Central memory CD8-positive, alpha-beta T cell (primary cell): ENCODE measurements at places on chromosomes 16 and 17.

DNA sequence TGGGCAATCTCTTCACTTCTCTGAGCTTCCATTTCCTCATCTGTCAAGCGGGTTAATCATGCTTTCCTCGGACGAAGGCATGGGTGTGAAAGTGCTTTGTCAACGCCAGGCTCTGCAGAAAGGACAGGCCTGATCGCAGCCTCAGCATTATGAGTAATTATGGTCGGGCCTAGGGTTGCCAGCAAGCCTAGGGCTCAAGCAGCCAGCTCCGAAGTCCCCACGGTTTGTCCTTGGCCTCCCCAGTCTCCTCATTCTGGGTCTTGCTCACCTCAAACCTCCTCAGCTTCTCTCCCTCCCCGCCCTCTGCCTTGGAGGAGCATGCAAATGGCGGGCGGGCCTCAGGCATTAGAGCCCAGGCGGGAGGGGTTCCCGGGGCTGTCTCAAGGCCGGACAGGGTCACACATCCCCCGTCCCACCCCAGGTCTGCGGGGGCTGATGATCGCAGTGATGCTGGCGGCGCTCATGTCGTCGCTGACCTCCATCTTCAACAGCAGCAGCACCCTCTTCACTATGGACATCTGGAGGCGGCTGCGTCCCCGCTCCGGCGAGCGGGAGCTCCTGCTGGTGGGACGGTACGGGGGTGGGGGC, 10.2 kb upstream of the FAM83G start:
- no peak for DNase-seq

DNA sequence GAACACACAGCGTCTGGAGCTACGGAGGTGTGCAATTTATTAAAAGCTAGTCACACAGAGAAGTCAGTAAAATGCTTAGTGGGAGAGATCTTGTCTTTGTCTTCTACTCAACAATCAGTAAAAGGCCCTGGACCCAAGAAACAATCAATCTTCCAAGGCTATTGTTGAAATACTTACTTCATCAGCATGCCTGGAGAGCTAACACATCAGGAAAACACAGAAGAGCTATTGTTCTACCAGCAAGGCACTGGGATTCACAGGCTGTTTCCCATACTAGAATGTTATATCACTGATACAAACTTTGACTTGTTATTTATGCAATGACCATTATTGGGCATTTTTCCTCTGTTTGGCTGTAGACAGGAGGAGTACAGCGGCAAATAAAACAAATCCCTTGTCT, 247.8 kb upstream of the ERCC4 start:
- no peak for DNase-seq

DNA sequence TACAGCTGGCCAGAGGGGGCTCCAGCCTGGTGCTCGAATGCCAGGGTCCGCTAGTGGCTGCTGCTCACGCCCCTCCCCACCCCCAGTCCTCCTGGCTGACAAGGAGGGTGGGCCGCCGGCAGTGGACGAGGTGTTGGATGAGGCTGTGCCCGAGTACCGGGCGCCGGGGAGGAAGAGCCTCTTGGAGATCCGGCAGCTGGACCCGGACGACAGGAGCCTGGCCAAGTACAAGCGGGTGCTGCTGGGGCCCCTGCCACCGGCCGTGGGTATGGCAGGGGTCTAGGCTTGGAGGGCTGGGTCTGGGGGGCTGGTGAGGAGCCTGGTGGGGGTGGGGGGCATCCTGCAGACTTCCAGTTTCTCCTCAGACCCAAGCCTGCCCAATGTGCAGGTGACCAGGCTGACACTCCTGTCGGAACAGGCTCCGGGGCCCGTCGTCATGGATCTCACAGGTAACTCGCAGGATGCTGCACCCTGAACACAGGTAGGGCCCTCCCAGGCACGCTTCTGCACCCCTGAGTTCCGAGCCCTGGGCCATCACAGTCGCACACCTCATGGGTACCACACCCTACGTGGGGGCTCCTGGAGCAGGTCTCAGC, 1.2 kb upstream of the PDIA2 start:
- DNase-seq, result no peak

DNA sequence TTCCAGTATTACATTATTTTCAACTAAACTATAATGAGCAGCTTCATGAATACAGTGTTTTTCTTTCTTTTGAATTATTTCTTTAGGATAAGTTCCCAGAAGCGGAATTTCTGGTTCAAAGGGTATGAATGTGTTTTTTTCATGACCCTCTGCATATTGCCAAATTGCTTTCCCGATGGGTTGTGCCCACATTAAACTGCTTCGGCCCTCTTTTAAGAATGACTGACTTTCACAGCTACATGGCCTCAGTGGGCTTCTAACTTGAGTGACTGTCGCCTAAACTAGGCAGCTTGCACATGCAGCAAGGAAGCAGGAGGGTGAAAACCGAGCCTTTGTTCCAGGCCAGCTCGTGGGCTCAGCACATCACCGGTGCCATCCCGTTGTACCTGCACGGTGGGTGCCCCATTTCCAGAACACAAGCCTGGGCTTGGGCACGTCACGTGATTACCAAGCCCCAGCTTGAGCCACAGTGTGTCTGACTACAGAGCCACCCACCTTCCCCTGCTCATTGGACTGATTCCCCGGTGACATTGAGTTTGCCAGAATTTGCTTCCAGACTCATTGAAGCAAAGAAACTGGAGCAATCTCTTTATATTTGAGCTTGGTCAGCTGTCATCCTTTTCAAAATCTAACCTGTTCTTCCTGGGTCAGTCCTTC, 112.8 kb downstream of the CLEC16A start:
- no peak for DNase-seq

GRCh38 chr17:73359352-73359751, 47.6 kb upstream of the CDC42EP4 start:
- DNase-seq, result no peak

DNA sequence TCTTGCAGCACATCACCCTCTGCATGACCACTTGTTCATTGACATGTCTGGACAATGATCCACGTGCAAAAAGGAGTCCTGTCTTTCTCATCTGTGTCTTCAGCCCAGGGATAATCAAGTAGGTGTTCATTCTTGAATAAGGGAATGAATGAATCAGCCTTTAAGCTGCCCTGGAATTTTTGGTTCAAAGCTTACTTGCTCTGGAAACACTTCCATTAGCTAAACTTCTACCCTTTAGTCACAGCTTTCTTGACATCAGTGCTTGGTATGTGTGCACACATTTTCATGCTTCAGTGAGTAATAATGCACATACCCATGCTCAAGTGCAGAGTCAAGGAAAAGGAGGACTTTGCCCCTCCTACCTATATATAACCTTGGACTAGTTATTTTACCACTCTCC, 103.0 kb upstream of the CDH13 start:
- no peak for DNase-seq

- no peak for DNase-seq
Observed at GRCh38 chr17:75394332-75394918, 11.1 kb downstream of the GRB2 start.

GRCh38 chr16:88108762-88109161, 157.5 kb downstream of the BANP start:
- DNase-seq, result no peak

- no peak for DNase-seq
Observed at GRCh38 chr17:66437476-66438026, 135.1 kb downstream of the PRKCA start.

DNA sequence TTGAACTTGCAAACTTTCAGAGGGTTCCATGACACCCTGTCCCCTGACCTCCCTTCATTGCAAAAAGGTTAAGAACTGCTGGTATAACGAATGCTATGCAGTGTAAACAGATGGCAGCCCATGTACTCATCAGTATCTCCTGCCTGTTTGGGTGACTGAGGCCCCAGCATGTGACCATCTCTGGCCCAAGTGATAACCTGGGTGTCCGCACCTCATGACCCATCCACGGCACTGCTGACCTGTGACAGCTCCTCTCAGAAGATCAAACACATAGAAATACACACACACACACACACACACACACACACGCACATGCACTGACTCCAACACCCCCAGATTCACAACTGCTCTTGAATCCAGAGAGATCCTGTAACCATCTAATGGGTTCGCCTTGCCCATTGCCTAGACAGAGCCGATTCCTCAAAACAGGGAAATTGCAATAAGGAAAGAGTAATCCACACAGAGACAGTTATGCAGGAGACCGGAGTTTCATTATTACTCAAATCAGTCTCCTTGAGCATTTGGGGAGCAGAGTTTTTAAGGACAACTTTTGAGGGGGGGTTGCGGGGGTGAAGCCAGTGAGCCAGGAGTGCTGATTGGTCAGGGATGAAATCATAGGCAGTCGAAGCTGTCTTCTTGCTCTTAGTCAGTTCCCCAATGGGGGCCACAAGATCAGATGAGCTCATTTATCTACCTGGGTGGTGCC, 11.3 kb upstream of the PHOSPHO1 start:
- no peak for DNase-seq

- DNase-seq, result no peak
Observed at GRCh38 chr16:30380803-30381208, 1.6 kb downstream of the SEPTIN1 start.

GRCh38 chr17:67534941-67535340, 157.9 kb downstream of the PITPNC1 start:
- DNase-seq, result no peak

- DNase-seq, result peak; percentile 82
Observed at GRCh38 chr17:82781894-82782274, 30.0 kb downstream of the TBCD start.

DNA sequence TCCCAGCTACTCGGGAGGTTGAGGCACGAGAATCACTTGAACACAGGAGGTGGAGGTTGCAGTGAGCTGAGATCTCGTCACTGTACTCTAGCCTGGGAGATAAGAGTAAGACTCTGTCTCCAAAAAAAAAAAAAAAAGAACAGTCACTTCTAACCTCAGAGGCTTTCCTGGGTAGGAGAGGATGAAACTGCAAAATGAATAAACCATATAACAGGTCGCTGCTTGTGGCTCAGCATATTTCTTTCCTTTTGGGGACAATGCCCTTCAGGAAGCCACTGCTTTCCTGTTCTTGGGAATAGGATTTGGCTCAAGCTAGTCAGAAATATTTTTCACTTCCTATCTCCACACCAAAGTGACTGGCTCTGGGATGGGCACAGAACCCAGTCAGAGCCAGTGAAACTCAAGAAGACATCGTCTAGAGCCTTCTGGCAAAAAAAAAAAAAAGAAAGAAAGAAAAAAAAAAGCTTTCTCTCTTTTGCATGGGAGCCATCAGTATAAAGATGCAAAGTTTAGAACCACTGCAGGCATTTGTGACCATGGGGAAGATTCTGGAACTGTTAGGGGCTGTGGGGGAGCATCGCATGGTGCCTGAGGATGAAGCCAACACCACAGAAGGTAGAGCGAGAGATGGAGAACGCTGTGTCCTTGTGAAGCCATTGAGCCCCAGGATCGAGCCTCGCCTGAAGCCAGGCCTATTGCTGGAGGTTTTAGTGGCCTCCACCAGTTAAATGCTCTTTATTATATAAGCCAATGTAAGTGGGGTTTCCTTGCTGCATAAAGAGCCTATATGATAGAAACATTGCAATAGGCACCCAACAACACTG, 71.8 kb upstream of the MRTFB start:
- DNase-seq, result no peak

DNA sequence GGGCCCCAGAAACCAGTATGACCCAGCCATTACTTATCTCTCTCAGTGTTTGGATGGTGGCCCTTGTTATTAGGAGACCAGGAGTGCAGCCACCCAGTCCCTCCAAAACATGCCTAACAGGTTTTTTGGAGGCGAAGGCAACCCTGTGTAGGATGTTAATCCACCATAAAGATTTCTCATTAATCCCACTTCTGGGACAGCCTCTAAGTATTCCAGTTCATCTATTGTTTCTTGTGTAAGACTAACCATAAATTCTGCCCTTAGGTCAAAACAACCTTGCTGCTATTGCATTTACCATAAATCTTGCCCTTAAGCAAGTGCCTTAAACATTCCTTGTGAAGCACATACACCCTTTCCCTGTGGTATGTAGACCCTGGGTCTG, 21.5 kb upstream of the OR1F1 start:
- no peak for DNase-seq

GRCh38 chr17:61384692-61385576, 14.7 kb upstream of the TBX2 start:
- DNase-seq, result no peak

DNA sequence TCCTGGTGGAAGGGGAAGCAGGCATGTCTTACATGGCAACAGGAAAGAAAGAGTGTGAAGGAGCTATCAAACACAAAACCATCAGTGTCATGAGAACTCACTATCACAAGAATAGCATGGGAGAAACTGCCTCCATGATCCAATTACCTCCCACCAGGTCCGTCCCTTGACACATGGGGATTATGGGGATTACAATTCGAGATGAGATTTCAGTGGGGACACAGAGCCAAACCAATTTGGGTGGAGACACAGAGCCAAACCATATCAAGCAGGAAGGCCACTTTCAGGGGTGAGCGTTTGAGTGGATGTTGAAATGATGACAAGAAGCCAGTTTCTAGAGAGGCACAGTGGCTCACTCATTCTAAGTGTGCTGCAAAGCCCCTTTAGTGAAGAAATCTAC, 143.8 kb downstream of the CPPED1 start:
- DNase-seq, result no peak

- DNase-seq, result no peak
Observed at GRCh38 chr17:58375811-58376210, 23.8 kb upstream of the SUPT4H1 start.

DNA sequence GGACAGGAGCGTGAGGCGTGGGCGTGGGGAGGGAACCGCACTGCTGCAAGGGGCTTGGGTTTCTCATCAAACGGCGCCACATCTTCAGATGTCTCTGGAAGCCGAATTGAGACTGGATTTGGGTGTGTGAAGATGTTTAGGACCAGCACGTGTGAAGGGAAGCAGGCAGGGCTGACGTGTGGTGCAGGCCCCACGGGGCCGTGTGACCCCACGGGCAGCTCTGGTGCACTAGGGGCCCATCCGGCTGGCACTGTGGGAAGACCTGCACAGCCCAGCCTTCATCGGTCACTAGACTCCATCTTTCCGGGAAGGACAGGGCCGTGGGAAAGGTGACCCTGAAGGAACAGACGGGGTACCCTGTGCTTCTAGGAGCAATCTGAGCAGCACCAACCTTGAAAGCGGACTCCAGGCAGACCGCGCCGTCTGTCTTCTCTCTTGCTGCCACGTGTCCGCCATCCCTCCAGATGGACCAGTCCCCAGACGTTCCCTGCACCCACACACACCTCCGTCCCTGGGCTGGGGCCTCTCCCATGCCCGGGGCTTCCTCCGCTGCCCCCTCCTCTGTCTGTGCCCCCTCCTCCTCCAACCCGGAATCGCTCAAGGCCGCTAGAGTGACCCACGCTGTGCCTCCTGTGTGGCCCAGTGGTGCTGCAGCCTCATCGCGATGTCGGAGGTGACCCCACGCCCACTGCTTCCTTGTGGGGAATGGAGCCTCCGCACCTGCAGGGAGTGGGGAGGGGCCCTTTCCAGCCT, 23.4 kb upstream of the CBFA2T3 start:
- DNase-seq, result no peak

DNA sequence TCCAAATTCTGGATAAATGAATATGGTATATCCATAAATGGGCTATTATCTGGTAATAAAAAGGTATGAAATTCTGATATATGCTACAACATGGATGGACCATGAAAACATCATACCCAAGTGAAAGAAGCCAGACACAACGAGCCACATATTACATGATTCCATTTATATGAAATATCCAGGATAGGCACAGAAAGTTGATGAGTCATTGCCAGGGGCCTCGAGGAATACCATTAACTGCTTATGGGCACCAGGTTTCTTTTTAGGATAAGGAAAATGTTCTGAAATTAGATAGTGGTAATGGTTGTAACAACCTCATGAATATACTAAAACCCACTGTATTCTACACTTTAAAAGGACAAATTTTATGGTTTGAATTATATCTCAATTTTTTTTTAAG, 123.2 kb downstream of the PITPNC1 start:
- DNase-seq, result no peak

GRCh38 chr17:45745601-45746494, 38.3 kb upstream of the CRHR1 start:
- DNase-seq, result no peak

GRCh38 chr16:760545-761343, at the start of gene MSLN:
Gene MSLN (plus strand): TSS chr16:760734. CDS start chr16:762681, 1,947 bp downstream.
- DNase-seq, result no peak

GRCh38 chr17:71636644-71637043, 484.2 kb upstream of the SOX9 start:
- DNase-seq, result no peak
